ENCODE measurements at places on chromosomes 2 and 18.

DNA sequence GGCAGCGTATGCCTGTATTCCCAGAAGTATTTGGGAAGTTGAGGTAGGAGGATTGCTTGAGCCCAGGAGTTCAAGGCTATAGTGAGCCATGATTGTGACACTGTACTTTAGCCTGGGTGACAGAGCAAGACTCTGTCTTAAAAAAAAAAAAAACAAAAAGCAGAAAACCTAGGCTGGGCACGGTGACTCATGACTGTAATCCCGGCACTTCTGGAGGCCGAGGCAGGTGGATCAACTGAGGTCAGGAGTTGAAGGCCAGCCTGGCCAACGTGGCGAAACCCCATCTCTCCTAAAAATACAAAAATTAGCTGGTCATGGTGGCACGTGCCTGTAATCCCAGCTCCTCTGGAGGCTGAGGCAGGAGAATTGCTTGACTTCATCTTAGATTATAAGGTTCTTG lies 46.4 kb downstream of the MTA3 start:
- DNase-seq = no peak

DNA sequence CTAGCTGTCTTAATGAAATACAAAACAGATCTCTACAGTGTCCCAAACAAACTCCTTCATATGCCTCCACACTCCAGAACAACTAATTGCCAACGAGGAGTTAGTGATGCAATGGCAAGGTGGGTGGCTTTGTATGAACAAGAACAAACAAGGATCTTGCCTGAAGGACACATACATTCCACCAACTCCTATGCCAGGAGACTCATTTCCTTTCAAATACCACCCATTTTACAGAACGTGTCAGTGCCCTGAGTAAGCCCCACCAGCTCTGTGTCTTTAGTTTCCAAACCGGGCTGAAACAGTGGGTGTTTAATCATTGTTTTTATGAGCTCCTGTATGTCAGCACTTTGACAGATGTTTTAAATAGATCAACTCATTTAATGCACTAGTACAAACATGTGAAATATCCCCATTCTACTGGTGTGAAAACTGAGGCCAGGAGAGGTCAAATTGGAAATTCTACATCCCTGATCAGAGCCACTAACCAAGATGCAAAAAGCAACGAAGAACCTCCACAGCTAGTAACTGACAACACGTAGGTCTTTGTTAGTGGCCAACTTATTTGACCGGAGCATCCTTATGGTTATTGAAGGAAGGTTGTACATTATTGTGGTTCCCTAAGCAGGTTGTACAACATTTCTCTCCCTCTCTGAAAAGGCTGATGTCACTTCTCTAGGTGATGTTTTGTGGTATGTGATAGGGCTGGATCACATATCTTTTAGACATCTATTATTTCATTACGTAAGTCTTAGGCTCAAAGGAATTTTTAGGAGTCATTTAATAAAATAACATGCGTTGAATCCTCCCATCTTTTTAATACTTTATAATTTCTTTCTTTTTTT lies 534.9 kb upstream of the TNP1 start:
- no peak for DNase-seq

DNA sequence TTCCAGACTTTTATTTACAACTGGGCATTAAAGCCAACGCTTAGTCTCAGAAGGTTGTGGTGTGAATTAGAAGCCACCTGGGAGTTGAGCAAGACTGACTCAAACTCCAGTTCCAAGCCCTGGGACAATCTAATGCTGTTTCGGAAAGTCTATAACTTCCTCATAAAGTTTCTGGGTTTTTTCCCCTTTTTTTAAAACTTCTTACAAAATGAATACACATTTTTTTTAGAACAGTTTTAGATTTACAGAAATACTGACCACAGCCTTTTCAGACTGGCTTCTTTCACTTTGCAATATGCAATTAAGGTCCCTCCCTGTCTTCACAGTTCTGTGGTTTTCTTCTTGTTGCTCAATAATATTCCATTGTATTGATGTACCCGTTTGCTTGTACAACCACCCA lies 115.9 kb upstream of the TWIST2 start:
- no peak for DNase-seq

GRCh38 chr2:234156326-234156725 lies 105.8 kb downstream of the SPP2 start:
- DNase-seq = peak; percentile 86
